ENCODE measurements at places on chromosomes 2 and 18.
A peak's percentile ranks its signal among the peaks of the same experiment; 100 is the strongest.

- DNase-seq, result no peak
Observed at GRCh38 chr2:14673351-14673875, 40.9 kb downstream of the LRATD1 start.

DNA sequence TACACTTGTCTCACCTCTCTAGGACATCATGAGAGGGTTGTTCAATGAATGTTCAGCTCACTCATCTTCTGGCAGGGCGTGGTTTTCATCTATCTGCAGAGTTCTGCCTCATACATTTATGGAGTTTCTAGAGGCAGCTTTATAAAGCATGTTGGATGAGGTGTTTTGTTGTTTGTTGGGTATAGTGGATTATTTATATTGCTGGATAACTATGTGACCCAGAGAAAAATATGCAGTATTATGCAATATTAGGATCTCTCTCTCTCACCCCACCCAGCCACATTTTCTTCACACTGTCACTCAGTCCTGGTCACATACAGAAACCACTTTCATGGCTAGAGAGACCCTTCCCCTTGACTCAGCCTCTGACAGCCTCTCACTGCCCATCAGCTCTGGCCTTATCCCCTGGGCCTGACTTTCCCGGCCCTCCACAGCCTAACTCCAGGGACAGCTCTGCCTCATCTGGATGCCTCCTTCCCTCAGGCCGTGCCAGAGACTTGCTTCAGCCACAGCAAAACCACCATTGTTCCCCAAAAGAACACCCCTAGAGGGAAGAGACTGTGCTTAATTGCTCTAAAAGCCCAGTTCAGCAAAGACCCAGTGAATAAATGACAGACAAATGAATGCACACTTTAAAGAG, 260.3 kb downstream of the MYCN start:
- no peak for DNase-seq

- DNase-seq, result no peak
Observed at GRCh38 chr2:164371916-164372315, 249.4 kb downstream of the GRB14 start.

- DNase-seq, result no peak
Observed at GRCh38 chr2:174761837-174762236, 2.4 kb downstream of the CHRNA1 start.

DNA sequence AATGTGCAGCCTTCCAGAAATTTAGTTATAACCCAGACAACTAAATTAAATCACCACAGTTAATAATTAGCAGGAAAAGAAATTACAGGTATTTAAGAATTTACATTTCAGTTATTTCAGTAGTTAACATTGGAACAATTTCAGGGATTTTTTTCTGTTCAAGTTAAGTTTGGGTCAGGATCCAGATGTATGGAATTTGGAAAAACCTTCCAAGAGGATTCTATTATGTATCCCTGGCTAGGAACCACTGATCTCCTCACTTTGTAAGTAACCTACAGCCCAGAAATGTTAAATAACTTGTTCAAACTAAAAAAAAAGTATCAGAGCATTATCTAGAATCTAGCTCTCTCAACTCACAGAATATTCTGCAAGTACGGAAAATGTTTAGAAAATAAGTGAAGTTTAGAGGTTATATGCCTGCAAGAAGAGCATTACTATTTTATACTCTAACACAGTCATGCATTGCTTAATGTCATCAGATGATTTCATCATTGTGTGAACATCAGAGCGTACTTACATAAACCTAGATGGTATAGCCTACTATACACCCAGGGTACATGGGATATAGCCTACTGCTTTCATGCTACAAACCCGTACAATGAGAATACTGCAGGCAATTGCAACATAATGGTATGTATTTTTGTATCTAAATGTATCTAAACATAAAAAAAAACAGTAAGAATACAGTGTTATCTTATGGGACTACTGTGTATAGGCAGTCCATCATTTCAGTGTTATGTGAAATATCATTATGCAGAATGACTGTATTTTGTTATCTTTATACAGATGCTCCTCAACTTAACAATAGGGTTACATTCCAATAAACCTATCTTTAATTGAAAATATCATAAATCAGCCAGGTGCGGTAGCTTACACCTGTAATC, 6.1 kb downstream of the NCKAP1 start:
- DNase-seq, result no peak

- no peak for DNase-seq
Observed at GRCh38 chr2:172768401-172768800, 32.8 kb downstream of the RAPGEF4 start.

DNA sequence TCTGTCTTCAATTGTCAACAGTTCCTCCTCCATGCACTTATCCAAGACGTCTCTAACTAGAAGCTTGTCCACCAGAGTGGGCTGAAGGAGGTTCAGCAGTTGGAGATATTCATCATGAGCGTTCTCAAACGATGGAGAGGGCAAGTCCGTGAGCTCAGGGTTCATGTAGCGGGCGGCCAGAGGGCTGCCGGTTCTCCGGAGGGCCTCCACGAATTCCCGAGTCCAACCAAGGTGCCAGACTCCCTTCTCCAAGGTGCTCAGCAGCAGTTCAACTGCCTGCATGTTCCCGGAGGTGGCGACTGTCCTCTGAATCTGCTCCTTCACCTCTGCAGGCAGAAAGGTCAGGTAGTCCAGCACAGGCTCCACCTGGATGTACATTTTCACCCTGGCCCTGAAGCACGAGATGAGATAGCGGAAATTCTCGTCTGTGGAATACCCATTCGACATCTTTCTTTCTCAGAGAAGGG, 590 bp downstream of the IFIH1 start:
- peak; percentile 20 for DNase-seq

DNA sequence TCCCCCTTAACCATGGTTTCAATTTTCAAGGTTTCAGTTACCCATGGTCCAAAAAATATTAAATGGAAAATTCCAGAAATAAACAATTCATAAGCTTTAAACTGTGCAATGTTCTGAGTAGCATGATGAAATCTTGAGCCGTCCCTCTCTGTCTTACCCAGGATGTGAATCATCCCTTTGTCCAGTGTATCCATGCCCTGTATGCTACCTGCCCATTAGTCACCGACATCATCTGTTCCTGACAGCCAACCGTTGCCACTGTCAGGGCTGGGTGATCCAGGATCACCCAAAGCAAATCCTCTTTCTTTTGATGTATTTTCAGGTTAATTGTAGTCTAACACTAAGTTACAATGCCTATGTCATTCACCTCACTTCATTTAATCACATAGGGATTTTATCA, 15.7 kb upstream of the OLA1 start:
- peak; percentile 25 for DNase-seq

GRCh38 chr2:98310010-98310409, 36.2 kb upstream of the CNGA3 start:
- DNase-seq, result no peak

GRCh38 chr2:71884303-71885042, 263.2 kb downstream of the CYP26B1 start:
- DNase-seq, result no peak

DNA sequence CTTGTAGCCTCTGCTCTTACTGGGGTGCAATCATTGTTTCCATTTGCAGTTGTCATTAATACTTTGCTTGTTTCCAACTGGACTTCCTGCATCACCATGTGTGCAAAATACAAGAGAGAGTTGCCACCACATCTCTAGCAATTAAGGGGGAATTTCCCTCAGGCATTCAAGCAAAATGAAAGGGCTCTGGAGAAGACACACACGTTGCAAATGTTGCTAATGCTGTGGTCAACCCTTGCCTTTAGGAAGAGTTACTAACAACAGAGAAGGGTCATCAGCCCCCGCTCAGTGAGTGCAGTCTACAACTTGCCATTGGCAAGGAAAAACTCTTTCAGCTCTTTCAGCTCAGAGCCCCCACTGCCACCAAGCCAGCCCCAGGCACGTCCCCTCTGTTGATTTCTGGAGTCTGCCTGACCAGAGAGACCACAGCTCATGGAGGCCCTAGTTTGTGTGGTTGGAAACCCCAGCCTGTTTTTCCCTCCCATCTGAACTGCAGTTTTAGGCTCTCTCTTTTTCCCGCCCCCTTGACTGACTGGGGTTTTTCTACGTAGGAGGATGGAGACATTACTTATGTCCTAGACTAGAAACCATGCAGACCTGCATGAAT, 25.9 kb upstream of the GPR45 start:
- DNase-seq, result no peak

- no peak for DNase-seq
Observed at GRCh38 chr2:23626701-23627230, 241.8 kb downstream of the KLHL29 start.

- no peak for DNase-seq
Observed at GRCh38 chr2:86383844-86384243, 46.4 kb upstream of the REEP1 start.

DNA sequence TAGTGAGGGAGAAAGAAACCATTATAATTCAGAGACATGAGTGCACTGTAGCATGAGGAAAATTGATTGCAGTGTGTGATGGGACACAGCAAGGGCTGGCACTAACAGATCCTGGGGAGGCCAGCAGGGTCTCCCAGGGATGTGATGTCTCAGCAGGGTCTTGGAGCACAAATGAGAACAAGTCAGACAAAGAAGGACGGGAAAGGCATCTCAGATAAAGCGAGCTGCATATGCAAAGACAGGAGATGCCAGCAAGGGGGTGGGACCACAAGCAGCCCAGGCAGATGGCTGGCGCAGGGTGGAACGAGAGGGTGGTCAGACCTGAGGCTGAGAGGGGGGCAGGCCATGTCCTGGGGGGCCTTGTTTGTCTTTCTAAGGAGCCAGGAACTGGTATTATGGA, 102.6 kb upstream of the DLX2 start:
- DNase-seq, result no peak

- DNase-seq, result no peak
Observed at GRCh38 chr2:33528441-33528950, 52.0 kb downstream of the RASGRP3 start.

DNA sequence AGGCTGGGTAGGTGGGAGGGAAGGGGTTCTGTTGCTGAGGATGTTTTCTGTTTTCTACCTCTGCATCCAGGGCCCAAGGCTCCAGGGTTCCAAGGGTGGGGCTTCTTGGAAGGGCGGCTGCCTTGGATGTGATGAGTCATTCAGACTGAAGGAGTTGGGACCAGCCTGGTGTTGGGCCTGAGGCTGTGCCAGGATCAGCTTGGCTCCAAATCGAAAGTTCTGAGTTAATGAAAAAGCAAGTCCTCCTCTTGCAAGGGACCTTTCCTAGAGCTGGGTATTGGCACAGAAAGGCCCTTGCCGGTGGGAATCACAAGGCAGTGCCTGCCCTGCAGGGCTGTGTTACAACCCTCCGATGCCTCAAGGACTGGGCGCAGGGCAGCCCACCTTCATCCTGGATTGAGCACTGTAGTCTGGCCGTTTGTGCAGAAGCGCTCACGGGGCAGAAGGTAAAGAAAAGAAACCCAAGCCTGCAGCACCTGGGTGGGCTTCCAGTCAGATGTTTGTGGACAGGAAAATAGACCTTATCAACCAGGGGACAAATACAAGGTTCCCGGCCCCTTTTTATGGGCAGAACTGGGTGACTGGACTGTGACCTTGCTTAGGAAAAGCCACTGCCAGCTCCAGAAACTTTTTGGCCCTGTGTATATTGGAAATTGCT, 52.5 kb upstream of the MCFD2 start:
- peak; percentile 43 for DNase-seq

- no peak for DNase-seq
Observed at GRCh38 chr18:13914170-13914569, 1.2 kb downstream of the MC2R start.

- DNase-seq, result peak; percentile 51
Observed at GRCh38 chr2:231648579-231649174, 56.0 kb downstream of the TEX44 start.

- no peak for DNase-seq
Observed at GRCh38 chr2:234478121-234478858, 18.6 kb downstream of the ARL4C start.

- no peak for DNase-seq
Observed at GRCh38 chr18:9988665-9989064, 74.8 kb downstream of the VAPA start.

Data from SK-MEL-5 (cell line).